ENCODE measurements at places on chromosomes 2 and 18.

DNA sequence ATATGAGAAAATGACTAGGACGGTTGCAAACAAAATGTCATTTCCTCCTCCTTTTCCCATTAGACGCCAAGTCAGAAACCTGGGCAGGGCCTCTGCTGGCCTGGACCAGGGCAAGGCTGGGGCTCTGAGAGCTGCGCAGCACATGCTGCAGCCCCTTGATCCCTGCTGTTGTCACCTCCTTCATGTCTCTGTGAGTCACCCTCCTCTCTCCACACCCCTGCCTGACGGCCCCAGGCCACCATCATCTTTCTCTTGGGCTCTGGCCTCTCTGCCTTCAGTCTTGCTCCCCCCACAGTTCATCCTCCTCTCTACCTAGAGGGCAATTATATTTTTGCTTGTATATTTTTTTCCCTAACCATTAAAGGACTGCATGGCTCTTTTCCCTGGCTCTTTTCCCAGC is 10.0 kb downstream of the FLACC1 start:
- DNase-seq: no peak

GRCh38 chr2:208356846-208357574 is 49.6 kb upstream of the PTH2R start:
- DNase-seq: no peak

DNA sequence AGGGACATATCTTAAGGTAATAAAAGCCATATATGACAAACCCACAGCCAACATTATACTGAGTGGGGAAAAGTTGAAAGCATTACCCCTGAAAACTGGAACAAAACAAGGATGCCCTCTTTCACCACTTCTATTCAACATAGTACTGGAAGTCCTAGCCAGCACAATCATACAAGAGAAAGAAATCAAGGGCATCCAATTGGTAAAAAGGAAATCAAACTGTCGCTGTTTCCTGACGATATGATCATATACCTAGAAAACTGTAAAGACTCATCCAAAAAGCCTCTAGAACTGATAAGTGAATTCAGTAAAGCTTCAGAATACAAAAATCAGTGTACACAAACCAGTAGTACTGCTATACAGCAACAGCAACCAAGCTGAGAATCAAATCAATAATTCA is 53.8 kb upstream of the PSME4 start:
- no peak for DNase-seq

DNA sequence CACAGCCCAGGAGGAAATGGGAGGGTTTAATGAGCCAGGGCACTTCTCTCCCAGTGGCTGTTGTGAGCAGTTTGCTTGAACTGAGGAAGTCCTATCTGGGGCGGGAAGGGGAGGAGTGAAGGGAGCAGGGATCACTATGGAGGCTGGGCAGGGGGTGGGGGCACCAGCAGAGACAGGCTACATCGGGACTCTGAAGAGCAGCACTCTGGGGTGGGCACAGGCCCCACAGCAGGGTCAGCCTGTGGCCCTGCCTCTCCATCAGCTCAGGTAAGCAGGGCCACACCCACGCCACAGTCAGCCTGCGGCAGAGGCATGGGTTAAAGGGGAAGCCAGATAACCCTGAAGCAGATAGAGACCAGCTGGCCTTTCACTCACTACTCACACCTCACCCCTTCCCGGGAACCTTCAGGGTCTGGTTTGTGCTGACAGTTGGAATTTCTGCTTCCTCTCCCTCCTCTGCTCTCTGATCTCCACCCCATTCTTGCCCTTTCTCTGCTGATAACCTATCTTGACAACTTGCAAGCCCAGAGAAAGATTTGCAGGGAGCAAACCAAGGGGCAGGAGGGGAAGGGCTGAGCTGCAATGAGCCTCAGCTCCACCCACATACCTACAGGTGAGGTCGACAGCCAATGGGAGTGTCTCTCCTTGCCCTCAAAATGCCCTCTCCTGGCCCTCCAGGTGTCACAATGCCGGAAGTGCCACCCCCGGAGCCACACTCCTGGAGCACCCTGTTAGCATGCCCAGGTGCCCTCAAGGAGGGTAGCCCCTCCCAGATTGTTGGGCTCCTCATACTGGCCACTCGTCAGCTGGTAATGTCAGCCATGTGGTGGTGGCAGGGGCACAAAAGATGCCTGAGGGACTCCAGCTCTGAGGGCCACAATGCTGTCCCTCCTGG is 3.7 kb downstream of the SIGLEC15 start:
- DNase-seq: no peak

- no peak for DNase-seq
Observed at GRCh38 chr2:149348291-149348690, 17.9 kb downstream of the LYPD6 start.

DNA sequence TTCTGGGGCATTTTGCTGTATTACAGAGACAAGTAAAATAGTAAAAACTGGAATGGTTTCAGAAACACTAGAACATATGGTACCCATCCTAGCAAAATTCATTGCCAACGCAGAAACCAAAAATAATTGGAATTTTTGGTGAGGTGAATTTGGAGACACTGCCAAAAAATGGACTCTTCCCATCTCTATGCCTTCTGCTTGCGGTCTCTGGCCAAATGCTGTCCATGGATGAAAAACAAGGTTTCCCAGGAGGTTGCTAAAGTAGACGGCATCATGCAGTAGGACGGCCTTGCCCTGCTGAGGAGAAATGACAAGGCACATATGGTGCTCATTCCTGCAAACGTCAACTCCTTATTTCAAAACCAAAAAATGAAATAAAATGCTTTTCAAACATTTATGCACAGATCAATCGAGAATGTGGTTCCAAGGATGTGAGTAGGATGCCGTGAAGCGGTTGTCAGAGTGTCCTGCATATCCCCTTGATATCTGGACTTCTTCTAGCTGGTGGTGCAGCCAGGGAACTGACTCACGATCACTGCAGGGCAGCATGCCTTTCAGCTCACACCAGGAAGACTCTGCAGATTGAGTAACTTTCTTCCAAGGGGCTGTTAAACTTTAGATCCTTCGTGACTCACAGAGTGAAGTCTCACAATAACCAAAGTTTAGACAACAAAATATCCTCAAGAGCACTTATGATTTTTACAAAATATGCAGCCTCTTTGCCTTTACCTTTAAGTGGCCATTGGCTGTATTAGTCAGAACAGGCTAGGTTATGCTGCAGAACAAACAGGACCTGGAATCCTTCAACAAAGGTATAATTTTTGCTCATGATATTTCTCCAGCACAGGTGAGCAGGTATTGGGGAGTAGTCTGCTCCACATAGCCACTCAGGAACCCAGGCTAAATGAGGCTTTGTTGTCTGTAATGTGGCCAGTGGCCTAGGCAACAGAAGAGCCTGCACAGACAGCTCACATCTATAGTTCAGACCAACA is 149.4 kb upstream of the NDUFV2 start:
- DNase-seq: no peak

- DNase-seq: no peak
Observed at GRCh38 chr2:36677996-36678605, 18.4 kb upstream of the VIT start.

- no peak for DNase-seq
Observed at GRCh38 chr2:216696751-216697560, 1.6 kb upstream of the IGFBP5 start.

- DNase-seq: no peak
Observed at GRCh38 chr2:23327416-23327815, 57.6 kb upstream of the KLHL29 start.

DNA sequence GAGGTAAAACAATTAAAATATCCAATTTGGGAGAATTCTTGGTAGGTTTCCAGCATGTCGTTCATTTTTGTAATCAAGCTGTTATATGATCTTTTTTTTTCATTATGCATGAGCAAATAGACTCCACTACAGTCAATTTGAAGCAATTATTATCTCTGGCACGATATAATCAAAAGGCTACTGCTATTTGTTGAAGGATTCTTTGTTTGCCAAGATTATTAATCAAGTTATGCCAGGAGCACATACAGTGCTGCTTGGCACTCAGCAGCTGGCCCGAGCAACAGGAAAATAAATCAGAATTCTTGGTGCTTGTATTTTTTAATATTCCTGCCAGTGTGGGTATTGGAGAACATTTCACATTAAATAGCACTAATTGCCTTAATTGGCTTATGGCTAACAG is 279.5 kb downstream of the RND3 start:
- no peak for DNase-seq

DNA sequence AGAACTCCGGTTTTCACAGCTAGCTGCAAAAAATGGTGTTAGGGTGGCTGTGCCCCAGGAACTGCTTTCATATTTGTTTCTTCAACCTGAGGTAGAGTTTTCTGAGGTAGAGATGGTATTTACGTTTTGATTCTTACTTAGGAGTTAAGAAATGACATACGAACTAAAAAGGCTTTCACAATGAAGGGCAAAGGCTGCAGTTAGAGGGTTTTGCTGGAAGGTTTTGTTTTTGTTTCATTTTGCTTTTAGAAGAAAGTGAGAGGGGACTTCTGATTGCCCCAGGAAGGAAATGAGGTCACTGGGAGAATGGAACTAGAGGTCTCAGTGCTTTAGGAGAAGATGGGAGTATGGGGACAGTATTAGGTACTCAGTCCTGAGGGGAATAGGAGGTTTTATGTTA is 15.5 kb downstream of the CDCA7 start:
- no peak for DNase-seq

DNA sequence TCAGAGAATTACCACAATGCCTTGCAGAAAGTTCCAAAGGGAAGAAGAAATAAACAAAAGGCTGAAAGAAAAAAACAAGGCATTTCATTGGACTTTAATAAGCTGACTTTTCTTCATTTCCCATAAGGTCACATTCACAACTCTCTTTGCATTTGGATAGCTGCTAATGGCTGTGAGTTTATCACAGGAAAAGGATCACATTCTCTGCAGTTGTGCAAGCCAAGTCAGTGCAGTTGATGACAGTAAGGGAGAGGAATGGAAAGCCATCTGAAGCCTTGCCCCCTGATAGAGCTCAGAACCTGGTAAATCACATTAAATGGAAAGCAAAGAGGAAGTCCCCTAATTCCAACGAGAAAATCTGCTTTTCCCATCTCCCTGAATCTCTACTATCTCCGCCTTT is 950.6 kb downstream of the CNTNAP5 start:
- no peak for DNase-seq

GRCh38 chr2:165969227-165969626 is 15.7 kb upstream of the TTC21B start:
- DNase-seq: no peak

GRCh38 chr2:98768384-98769113 is 37.6 kb upstream of the MGAT4A start:
- DNase-seq: no peak

DNA sequence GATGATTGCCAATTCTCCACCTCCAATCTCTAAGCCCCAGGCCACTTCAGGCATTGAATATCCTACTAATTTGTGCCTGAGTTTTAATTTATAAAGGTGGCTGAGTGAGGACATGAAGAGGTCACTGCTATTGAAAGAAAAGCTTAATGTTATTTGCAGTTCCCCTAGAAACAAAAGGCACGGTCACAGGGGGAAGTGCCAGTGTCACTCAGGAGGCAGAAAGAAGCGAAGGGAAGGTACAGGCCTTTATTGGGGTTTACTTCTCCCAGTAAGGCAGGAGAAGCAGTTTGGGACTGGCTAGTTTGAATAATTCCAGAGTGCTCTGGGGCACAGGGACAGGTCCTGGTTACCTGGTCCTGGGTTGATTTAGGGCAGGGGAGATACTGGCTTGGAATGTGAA is 1.7 kb upstream of the ABHD1 start:
- DNase-seq: no peak

GRCh38 chr18:21743166-21743832 is 2.7 kb downstream of the MIB1 start:
- no peak for DNase-seq

- no peak for DNase-seq
Observed at GRCh38 chr2:211216221-211216620, 659.8 kb downstream of the CPS1 start.

- DNase-seq: no peak
Observed at GRCh38 chr2:233421091-233421816, 67.0 kb downstream of the DGKD start.

GRCh38 chr2:42191285-42192009 is 22.3 kb downstream of the EML4 start:
- no peak for DNase-seq

DNA sequence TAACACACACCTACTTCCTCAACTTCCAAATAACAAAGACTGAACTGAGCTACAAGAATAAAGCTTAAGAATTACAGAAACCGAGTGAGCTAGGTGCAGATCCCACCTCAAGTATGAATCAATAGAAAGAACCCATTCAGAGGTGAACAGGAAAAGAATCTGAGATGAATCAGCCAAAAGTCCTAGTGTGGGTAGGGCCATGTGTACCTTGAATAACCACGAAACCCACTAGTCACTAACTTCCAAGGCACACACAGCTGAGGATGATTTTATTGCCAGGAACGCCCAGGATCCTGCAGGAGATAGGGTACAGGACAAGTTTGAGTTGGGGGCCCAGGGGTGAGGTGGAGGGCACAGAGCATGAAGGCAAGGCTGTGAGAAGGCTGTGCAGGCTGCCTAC is 99.7 kb upstream of the REG3A start:
- DNase-seq: no peak

DNA sequence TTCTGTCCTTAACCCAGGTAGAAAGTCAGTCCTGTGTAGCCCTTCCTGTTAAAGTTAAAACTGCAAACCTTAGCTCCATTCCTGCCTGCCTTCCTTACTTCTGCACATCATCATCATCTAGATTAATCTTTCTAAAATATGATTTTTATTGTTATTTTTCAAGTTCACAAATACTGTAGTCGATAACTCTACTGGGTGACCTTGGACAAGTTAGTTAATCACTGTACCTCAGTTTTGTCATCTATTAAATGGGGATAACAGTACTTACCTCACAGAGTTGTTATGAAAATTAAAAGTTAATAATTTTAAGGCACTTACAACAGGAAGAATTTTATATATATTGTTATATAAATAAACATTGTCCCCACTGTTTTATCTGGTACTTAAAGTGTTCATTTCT is 2.5 kb upstream of the YPEL5 start:
- DNase-seq: no peak

DNA sequence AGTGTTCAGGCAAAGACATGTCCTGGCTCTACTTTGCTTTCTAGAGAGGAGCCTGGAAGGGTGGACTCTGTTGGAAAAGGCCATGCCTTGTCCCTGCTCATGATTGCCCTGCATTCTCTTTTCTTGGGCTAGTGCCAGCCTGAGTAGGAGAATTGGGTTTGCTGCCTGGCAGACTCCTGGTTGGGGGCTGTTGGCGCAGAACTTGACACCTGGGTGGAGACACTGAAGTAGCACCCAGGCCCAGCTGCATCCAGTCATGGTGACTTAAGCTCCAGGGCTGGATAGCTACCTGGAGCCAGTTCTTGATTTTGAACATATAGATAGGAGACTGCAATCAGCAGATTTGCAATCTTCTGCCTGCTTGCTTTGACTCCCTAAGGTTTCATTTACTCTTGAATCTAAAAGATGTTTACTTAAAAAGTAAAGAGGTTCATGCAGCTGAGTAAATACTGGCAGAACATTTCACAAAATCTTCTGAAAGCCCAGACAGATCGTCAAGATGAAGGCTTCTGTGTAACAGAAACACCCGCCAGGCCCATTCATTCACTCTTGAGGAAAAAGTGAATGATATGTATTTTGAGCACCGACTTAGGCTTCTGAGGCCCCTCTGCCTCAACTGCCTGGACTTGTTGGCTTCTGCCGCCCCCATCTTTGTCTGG is 38.0 kb upstream of the YWHAQ start:
- no peak for DNase-seq
